ENCODE measurements at places on chromosomes 13 and 19. TPM values are rescaled to one million over a fixed set of nuclear protein-coding genes. Genes with fewer than 3 reads are reported as not detected.

Gene HSH2D
- 0.30 TPM for total RNA-seq

Gene HCN2
- under 0.01 TPM for total RNA-seq

Gene CRLF1
- not detected for total RNA-seq

Gene ITGBL1
- 4.7 TPM for total RNA-seq

Gene FPR1
- total RNA-seq: not detected

Gene GARIN5A
- total RNA-seq: 0.32 TPM

Gene SSC5D
- 0.32 TPM for total RNA-seq

Gene RNF225
- not detected for total RNA-seq

Gene SHISA2
- 14.6 TPM for total RNA-seq

Gene LILRB4
- total RNA-seq: not detected

Gene SPACA4
- total RNA-seq: not detected

Gene MTUS2
- total RNA-seq: not detected

Gene METTL21C
- not detected for total RNA-seq

Gene ZNF600
- 2.3 TPM for total RNA-seq

Gene CLPTM1
- total RNA-seq: 20.4 TPM

Gene SLITRK1
- total RNA-seq: not detected

Gene LILRB1
- total RNA-seq: not detected

Gene F7
- total RNA-seq: not detected

Gene ZNF599
- 2.7 TPM for total RNA-seq

Gene CRYL1
- total RNA-seq: 19.3 TPM

Gene PPP1R13L
- 4.2 TPM for total RNA-seq

Gene FFAR2
- total RNA-seq: not detected

Gene DNAJC15
- 24.0 TPM for total RNA-seq

Gene CYP2S1
- not detected for total RNA-seq

Gene DAND5
- total RNA-seq: not detected

Gene CEACAM20
- not detected for total RNA-seq

Gene ZNF99
- total RNA-seq: not detected
